ENCODE measurements at places on chromosomes 2 and 18.

DNA sequence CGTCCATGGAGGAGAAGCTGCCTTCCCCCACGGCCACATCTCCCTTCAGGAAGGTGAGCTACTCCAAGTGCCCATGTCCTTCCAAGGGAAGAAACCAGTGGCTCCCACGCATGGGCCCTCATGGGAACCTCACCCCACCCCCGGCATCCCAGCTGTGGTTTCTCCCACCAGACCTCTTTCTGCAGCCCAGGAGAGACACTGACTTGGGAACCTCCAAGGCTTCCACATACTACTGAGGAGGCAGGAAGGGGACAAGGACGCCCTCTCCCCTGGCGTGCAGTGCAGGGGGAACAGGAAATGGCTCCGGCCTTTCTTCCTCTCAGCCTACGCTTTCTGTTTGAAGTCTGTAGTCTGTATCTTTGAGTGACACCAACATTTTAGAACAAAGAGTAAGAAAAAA is 104.5 kb upstream of the EPC2 start:
- H3K4me3 ChIP-seq, result no peak overlapping the region
- peaks cover 3% of the 10 kb centered on the region for H3K4me1 ChIP-seq
- H3K36me3 ChIP-seq, result no peaks in the 10 kb centered on the region
- no peaks in the 10 kb centered on the region for H3K27me3 ChIP-seq

DNA sequence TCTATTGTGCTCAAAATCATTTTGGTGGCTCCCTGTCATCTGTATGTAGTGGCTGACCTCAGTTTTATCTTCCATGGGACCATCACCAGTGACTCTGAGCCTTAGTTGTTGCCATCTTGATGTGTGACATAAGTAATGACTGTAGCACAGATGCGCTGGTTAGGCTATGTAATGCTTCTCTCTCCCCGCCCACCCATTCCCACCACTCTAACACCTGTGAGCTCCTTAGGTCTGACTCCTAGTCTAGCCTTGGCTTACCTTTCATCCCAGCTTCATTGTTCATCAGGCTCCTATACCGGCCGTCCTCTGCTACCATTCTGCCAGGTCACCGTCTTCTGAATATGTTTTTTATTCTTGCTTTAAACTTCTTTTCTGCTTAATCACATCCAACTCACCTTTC is 17.2 kb downstream of the MYO1B start:
- no peak overlapping the region for H3K4me3 ChIP-seq
- no peaks in the 10 kb centered on the region for H3K27me3 ChIP-seq
- DNase-seq, result no peak
- no peaks in the 10 kb centered on the region for H3K36me3 ChIP-seq

- H3K36me3 ChIP-seq, result no peaks in the 10 kb centered on the region
- H3K4me1 ChIP-seq, result no peaks in the 10 kb centered on the region
Observed at GRCh38 chr18:69400976-69401225, 213 bp downstream of the DOK6 start.

DNA sequence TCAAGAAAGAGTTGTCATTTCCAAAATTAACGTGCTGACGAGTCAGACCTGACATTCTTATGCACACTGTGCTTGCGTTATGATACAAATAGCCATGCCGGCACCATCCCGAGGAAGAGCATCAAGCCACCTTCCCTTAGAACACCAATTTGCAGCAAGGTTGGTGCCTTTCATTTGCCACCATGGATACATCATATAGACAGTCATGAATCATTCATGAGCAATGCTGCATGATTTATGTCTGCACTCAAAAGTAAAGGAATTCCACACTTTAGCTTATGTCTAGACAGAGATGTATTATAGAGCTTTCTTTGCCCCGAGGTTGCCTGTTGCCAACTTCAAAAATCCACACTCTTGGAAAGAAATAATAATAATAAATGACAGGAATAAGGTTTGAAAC is 166.9 kb downstream of the VWC2L start:
- peaks cover 59% of the 10 kb centered on the region for H3K4me1 ChIP-seq
- no peak overlapping the region for H3K4me3 ChIP-seq
- no peak for DNase-seq
- no peak overlapping the region for H3K27ac ChIP-seq
- no peaks in the 10 kb centered on the region for H3K27me3 ChIP-seq

DNA sequence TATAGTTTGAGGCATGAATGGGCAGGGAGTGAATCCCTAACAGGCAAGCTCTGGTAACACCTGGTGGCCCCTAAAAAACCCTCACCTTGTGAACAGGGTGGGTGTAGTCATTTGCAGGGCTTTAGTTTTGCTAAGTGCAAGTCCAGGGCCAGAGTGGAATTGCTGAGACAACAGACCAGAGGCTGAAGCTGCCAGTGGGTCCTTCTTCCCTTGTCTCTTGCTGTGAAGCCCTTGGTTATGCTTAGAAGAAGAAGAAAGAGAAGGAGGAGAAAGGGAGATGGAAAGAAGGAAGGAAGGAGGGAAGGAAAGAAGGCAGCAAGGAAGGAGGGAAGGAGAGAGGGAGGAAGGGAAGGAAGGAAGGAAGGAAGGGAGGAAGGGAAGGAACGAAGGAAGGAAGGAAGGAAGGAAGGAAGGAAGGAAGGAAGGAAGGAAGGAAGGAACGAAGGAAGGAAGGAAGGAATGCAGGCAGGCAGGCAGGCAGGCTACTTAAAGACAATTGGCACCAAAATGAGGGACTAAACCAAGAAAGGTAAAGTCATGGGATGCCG is 45.8 kb downstream of the SMAD7 start:
- no peak for DNase-seq
- no peak overlapping the region for H3K27ac ChIP-seq
- H3K27me3 ChIP-seq, result no peaks in the 10 kb centered on the region
- H3K4me1 ChIP-seq, result peaks cover 4% of the 10 kb centered on the region

DNA sequence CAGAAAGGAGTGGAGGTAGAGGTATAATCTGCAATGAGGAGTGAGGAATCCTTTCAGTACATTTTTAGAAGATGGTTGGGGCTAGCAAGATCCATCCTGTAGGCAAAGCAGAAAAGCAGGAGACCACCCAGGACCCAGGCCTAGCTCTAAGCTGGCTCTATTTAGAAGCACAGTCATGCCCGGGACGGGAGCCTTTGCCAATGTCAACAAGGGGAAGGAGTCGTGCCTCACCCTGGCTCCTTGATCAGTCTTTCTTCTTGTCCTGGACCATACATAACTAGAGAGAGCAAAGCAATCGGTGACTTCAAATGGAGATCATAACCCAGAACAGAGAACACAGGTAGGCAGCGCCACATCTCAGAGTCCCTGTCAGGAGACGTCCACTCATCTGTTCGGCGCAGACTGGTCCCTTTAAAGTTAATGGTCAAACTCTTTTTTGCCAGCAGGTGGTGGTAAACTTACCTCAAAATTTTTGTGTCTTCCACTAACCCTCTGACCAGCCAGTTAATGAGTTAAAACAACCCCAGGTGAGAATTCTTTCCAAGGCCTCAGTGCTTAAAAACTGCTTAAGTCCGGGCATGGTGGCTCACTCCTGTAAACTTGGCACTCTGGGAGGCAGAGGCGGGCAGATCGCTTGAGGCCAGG is 8.0 kb downstream of the MC5R start:
- no peaks in the 10 kb centered on the region for H3K27me3 ChIP-seq
- DNase-seq, result peak; percentile 17
- no peak overlapping the region for H3K4me3 ChIP-seq
- no peaks in the 10 kb centered on the region for H3K36me3 ChIP-seq
- no peak overlapping the region for H3K27ac ChIP-seq
- H3K4me1 ChIP-seq, result peaks cover 4% of the 10 kb centered on the region

DNA sequence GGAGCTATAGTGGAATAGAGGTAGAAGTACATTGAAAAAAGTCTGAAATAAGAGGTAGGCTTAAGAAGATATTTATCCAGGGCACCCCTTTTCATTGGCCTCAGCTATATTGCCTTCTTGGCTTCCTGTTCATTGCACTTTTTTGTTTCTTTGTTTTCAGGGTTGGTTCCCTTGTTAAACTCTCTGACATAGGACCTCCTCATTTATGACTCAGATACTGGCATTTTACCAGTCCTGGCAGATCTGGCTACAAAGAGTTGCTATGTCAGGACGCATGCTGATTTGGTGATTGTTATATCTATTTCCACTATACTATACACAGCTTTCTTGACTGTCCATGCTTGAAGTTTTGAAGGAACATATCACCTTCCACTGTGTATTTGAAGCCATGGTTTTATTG is 60.0 kb downstream of the GCA start:
- H3K4me3 ChIP-seq, result no peak overlapping the region
- H3K27ac ChIP-seq, result no peak overlapping the region
- no peaks in the 10 kb centered on the region for H3K36me3 ChIP-seq
- no peaks in the 10 kb centered on the region for H3K27me3 ChIP-seq
- H3K4me1 ChIP-seq, result no peaks in the 10 kb centered on the region
- DNase-seq, result no peak

DNA sequence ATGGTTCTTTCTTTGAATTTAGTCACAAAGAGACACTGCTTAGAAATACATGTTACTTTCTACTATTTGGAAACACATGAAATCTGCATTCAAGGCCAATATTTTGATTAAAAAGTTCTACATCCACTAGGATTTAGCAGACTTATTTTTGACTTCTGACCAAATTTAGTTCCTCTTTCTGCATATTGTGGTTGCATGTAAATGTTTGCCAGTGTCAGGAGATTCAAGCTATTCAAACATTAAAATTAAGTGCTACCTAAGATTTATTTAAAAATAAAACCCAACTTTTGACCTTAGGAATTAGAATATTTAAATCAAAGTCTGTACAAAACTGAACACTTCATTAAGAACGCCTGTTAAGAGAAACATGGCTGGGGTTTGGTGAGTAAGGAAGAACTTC is 891.1 kb downstream of the CPS1 start:
- no peaks in the 10 kb centered on the region for H3K4me1 ChIP-seq
- H3K27me3 ChIP-seq, result no peaks in the 10 kb centered on the region
- no peak overlapping the region for H3K4me3 ChIP-seq
- no peak for DNase-seq
- H3K27ac ChIP-seq, result no peak overlapping the region

GRCh38 chr2:153403940-153404339 is 74.6 kb downstream of the RPRM start:
- H3K27ac ChIP-seq, result no peak overlapping the region
- H3K4me1 ChIP-seq, result peaks cover 2% of the 10 kb centered on the region
- DNase-seq, result no peak
- H3K4me3 ChIP-seq, result no peak overlapping the region
- H3K36me3 ChIP-seq, result no peaks in the 10 kb centered on the region
- H3K27me3 ChIP-seq, result no peaks in the 10 kb centered on the region

DNA sequence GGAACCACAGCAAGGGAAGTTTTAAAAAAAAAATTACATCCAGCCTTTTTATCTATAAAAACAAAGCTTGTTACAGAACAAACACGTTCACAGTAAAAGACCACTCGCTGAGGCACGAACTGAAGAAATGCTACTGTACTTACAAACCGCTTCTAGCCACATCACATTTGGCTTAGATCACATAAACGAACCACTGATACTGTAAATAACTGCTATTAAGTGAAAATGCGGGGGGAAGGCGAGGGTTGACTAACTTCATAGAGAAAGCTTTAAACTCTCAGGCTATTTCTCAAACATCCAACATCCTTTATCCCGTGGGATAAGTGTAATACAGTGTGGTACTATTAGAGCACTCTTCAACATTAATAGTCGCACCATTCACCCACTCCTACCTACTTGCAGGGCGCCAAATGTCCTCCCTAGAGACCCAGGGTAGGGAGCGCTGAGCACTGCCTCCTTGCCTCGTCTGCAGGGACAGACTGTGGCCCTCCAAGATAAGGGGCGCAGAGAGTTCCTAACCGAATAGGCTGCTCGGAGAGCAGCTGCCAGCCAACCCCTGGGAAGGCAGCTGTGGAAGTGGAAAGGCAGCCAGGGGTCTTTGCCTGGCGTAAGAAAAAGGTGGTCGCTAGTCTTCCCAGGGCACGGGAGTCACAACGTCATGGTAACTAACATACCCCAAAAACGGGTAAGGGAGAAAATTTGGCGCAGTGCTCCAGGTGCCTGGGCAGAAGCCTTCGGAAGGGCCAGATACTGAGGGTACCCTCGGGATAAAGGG is 854 bp downstream of the GPR155 start:
- no peaks in the 10 kb centered on the region for H3K36me3 ChIP-seq
- H3K27me3 ChIP-seq, result no peaks in the 10 kb centered on the region
- peak overlapping the region; percentile 80 for H3K4me3 ChIP-seq
- no peak overlapping the region for H3K27ac ChIP-seq
- H3K4me1 ChIP-seq, result no peaks in the 10 kb centered on the region

DNA sequence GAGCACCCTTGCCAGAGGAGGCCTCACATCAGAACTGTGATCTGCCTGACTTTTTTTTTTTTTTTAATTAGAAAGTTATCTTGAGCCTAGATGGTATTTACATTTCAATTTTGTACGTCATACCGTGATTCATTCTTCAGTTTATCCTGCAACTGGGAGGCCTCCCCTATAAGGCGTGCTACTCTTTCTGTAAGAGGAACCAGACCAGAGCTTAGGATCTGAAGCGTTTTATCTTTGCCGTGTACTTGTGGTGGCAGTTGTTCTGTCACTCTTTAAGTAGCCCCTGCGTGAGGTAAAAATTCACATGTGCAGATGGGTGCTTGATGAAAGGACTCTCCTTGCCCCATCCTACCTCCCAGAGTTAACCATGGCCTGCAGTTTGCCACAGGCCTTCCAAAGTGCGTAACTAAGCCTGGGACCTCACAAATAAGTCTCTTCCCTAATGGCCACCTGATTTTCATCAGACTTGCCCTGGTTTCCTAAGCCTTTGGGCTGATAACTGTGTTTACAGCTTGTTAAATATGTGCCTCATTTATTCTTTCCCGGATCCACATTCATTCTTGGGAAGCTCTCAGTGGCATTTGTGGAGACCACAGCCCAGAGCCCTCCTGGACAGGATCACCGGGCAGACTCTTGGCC is 96.0 kb downstream of the MTCL1 start:
- peaks cover 26% of the 10 kb centered on the region for H3K4me1 ChIP-seq
- H3K36me3 ChIP-seq, result no peaks in the 10 kb centered on the region
- peak overlapping the region; percentile 71 for H3K27ac ChIP-seq
- H3K4me3 ChIP-seq, result no peak overlapping the region
- no peaks in the 10 kb centered on the region for H3K27me3 ChIP-seq
- DNase-seq, result no peak

GRCh38 chr2:197677056-197677455 is 1.7 kb upstream of the RFTN2 start:
- H3K4me3 ChIP-seq, result no peak overlapping the region
- peaks cover 1% of the 10 kb centered on the region for H3K4me1 ChIP-seq
- no peak overlapping the region for H3K27ac ChIP-seq
- no peaks in the 10 kb centered on the region for H3K36me3 ChIP-seq
- DNase-seq, result no peak

GRCh38 chr2:239947729-239948045 is 77.5 kb downstream of the NDUFA10 start:
- no peak overlapping the region for H3K4me3 ChIP-seq
- peaks cover 4% of the 10 kb centered on the region for H3K4me1 ChIP-seq
- no peaks in the 10 kb centered on the region for H3K36me3 ChIP-seq
- no peak for DNase-seq
- no peaks in the 10 kb centered on the region for H3K27me3 ChIP-seq
- no peak overlapping the region for H3K27ac ChIP-seq

- H3K27ac ChIP-seq, result no peak overlapping the region
- DNase-seq, result no peak
- H3K27me3 ChIP-seq, result no peaks in the 10 kb centered on the region
- H3K4me3 ChIP-seq, result no peak overlapping the region
Observed at GRCh38 chr2:150122871-150123613, 364.4 kb downstream of the RND3 start.
